GM13977 (cell line): ENCODE measurements at places on chromosomes 5 and 9.

DNA sequence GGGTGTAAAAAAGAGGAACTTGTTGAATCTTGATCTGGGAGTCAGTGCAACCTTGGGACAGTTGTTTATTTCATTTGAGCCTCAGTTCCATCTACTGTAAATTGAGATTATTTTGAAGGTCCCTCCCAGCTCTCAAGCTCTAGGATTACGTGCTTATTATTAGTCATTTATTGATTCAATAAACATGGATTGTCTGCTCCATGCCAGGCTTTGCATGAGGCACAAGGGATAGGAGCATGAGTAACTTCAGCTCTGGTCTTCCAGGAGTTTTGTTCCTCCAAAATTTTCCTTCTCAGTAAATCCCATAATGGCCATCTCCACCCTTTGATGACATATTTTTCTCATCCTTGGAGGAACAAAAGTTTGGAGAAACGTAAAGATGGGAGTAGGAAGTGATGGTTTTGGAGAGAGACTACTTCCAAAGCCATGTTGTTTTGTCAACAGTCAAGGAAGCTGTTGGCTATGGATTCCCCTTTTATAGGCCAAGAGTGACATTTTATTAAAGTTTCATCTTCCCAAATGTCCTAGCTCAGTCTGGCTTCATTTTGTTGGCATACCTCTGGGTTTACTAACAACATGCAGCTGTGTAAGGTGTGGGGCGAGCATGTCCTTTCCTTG lies 244.6 kb downstream of the DMRT2 start:
- no peak for DNase-seq

DNA sequence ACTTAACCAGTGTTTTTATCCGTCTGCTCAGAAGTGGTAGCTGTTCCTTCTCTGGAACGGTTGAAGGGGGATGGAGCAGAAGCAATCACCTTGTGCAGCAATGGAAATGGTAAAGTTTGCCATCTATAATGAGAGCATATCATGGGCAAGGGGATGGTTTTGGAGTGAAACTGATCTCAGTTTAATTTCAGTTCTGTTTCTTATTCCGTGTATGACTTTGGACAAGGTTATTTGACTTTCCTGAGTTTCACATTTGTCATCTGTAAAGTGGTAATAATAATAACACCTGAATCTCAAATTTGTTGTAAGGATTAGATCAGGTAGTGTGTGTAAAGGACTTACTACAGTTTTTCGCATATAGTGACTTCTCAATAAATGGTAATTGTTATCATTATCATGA lies 106.1 kb downstream of the PCSK1 start:
- DNase-seq: no peak

- DNase-seq: no peak
Measured at GRCh38 chr9:79705704-79706103, 133.9 kb downstream of the TLE4 start.

- DNase-seq: no peak
Measured at GRCh38 chr5:24621792-24622191, 23.0 kb downstream of the CDH10 start.

DNA sequence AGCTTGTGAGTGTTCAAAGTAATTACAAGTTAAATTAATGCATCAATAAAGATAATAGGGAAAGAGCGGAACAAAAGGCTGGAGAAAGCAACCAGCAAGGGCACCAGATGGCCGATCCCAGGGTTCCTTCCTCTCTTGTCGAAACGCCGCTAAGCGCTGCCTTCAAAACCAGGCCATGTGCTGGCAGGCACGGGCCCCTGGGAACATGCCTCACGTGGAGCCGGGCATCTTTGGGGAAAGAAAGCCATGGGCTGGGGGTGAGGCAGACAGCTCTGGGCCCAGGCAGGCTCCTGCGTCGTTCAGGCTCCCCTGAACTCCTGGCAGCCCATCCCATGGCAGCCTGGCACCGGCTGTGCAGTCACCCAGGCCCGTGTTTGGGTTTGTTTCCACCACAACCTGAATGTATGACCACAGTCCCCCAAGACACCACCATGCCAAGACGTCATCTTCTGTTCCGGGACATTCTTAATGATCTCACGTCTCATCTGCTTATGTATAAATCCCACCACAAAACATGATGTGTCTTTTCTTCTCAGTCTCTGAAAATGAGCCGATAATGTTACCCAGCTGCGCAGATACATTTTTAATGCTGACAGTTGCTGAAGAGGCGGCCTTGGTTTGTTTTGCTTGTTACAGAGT lies 110.4 kb upstream of the SARDH start:
- DNase-seq: no peak

DNA sequence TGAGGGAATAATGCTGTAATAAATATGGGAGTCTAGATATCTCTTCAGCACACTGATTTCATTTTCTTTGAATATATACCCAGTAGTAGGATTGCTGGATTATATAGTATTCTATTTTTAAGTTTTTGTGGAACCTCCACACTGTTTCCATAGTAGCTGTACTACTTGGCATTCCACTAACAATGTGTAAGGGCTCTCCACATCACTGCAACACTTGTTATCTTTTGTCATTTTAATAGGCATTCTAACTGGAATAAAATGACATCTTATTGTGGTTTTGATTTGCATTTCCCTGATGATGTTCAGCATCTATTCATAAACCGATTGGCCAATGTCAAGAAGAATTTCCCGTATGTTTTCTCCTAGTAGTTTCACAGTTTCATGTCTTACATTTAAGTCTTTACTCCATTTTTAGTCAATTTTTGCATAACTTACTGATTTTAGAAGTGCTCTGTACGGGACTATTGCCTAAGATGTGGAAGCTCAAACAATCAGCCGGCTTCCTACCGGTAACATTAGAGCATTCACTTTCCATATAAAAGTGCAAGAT lies 1078.8 kb downstream of the TAF11L14 start:
- no peak for DNase-seq
